ENCODE measurements at places on chromosomes 6 and 20.

- DNase-seq, result no peak
Observed at GRCh38 chr6:144534180-144534579, 249.0 kb downstream of the UTRN start.

GRCh38 chr20:7161690-7162089, 394.2 kb downstream of the BMP2 start:
- no peak for DNase-seq

DNA sequence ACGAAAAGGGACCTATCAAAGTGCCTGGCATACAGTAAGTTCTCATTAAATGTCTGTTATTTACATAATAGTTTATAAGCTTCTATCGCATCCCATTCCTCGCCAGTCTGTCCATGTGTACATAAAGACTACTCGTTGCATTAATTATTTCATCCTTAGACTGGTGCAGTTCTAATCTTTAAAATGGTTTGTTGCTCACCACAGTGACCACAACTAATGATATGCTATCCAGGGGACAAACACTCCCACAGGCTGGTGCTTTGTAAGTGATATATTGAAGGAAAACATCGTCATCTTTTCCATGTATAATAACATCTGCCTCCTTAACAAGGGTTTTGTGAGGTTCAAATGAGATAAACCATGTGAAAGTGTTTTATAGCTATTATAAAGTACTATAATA, 39.0 kb upstream of the HBS1L start:
- DNase-seq, result no peak

GRCh38 chr6:163923658-163924411, 509.3 kb downstream of the QKI start:
- peak; percentile 29 for DNase-seq

DNA sequence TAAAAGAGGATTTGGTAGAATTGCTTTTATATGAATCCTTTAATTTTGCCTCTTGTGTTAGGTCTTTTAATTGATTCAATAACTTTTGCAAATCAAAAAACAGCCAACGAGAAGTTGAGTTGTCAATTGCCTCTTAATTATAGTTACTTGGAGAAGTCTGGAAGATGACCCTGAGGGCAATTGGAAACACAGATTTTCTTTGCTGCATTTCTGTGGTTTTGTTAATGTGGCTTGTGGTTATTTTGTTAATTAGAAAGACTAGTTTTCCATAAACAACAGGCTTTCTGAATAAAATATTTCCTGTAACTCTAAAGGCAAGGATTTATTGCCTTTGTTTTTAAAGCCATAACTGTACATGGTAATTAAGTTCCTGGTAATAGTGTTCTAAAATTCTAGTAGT, 513.0 kb downstream of the EPHA7 start:
- no peak for DNase-seq

- DNase-seq, result peak; percentile 16
Observed at GRCh38 chr6:137286916-137287315, 67.7 kb upstream of the IFNGR1 start.

- no peak for DNase-seq
Observed at GRCh38 chr6:15027472-15027871, 218.4 kb upstream of the JARID2 start.

GRCh38 chr6:104766595-104766994, 93.1 kb downstream of the HACE1 start:
- no peak for DNase-seq
